ENCODE measurements at places on chromosomes 7 and 10.

GRCh38 chr10:44036425-44036824 lies 348.5 kb downstream of the CXCL12 start:
- no peak for DNase-seq

DNA sequence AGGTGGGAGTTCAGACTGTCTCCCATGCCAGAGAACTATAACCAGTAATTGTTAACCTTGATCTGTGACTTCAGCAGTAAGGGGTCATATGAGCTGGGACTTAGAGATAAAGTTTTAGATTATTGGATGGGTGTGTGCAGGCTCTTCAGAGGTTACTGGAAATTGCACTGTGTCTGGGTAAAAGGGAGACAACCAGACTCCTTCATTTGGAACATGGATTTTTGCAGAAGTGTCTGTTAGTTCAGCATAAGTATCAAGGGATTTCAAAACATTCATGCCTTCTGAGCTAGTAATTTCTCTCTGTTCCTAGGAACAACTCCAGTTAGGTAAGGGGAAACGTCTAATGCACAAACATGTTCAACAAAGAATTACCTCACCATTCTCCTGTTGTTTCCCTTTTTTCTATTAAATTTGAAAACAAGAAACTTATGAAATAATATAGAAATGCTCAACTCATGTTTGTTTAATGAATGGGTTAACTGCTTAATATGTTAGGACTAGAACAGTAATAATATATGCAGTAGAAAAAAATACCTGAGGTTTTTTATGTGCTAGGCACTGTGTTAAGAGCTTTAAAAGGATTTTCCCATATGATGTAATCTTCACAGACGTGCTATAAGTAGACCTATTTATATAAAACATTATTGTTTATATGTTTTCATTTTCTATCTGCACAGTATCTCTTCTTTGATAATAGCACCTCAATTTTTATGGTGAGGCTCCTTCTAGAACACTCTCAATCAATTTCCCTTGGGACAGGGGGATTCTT lies 233.0 kb downstream of the CACNA2D1 start:
- no peak for DNase-seq

DNA sequence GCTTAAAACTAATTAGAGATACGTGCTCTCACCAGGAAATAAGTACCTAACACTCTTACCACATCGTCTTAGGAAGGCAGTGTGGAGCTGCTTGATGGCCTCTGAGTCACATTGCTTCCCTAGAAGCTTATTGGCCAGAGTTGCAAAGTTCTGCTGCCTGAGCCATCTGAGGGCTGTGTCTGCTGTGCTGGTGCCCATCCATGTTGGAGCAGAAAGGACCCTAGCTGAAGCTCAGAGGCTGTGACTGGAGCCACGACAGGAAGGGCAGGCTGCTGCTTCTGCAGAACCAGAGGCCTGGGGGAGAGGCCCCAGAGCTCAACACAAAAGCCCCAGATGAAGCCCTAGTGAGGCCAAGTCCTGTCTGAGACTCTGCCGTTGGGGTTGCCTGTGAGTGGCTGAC lies 64.8 kb upstream of the IGFBP3 start:
- no peak for DNase-seq

GRCh38 chr7:84372712-84373111 lies 178.1 kb upstream of the SEMA3A start:
- peak; percentile 46 for DNase-seq

- no peak for DNase-seq
Measured at GRCh38 chr10:119803264-119803663, 69.4 kb downstream of the MCMBP start.
